ENCODE measurements at places on chromosomes 13 and 19.

DNA sequence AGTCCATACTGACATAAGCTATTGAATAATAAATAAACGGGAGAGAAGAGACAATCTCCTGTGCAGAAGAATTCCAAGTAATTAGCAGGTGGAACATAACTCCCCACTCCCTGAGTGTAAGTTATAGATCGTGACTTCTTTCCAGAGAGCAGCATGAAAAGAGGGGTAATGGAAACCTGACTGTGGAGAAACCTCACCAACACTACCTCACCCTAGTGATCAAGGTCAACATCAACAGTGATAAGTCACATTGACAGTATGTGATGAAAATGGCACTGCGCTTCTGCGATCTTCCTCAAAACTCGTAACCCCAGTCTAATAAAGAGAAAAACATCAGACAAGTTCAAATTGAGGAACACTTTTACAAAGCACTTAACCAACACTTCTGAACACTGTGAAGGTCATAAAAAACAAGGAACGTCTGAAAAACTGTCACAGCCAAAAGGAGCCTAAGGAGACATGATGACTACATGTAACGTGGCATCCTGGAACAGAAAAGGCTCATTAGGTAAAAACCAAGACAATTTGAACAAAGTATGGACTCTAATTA lies 19.8 kb downstream of the CAB39L start:
- no peak for DNase-seq

GRCh38 chr19:39813264-39813993 lies 20.5 kb downstream of the DYRK1B start:
- DNase-seq: no peak

GRCh38 chr19:367963-368629 lies 23.5 kb upstream of the MIER2 start:
- peak; percentile 27 for DNase-seq

- no peak for DNase-seq
These were observed 357.1 kb downstream of the DCT start for GRCh38 chr13:94122300-94122915.

GRCh38 chr13:43587376-43587775 lies 199.4 kb downstream of the ENOX1 start:
- DNase-seq: no peak

- no peak for DNase-seq
These were observed 603 bp downstream of the TM9SF2 start for GRCh38 chr13:99501848-99502301.

DNA sequence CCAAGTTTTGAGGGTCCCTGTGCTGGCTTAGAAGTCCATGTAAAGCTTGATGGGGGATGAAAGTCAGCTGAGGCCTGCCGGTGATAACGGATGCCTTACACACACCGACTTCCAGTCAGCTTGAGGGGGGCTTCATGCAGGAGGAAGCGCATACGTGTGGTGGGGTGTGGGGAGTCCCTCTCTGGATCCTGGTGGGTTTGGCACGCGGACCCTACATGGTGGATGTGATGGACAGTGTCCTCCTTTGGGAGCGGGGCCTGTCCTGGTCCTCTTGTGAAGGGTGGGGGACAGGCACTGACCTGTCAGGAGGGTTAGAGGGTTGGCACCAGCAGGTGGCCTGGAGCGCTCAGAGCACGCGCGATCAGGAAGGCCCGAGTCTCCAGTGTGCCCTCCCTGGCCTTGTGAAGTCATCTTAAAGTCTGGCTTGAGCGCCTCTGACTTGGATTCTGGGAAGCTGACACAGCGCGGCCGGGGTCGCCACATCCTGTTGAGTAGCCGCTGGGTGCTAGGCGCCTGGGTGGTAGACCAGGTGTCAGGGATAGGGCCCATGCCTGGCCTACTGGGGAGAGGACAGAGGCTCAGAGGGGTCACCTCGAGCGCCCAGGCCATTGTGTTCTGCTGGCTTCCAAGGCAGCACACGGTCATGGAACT lies 2.9 kb downstream of the DAZAP1 start:
- DNase-seq: no peak

- DNase-seq: no peak
These were observed 164.7 kb downstream of the KCNRG start for GRCh38 chr13:50179977-50180376.

DNA sequence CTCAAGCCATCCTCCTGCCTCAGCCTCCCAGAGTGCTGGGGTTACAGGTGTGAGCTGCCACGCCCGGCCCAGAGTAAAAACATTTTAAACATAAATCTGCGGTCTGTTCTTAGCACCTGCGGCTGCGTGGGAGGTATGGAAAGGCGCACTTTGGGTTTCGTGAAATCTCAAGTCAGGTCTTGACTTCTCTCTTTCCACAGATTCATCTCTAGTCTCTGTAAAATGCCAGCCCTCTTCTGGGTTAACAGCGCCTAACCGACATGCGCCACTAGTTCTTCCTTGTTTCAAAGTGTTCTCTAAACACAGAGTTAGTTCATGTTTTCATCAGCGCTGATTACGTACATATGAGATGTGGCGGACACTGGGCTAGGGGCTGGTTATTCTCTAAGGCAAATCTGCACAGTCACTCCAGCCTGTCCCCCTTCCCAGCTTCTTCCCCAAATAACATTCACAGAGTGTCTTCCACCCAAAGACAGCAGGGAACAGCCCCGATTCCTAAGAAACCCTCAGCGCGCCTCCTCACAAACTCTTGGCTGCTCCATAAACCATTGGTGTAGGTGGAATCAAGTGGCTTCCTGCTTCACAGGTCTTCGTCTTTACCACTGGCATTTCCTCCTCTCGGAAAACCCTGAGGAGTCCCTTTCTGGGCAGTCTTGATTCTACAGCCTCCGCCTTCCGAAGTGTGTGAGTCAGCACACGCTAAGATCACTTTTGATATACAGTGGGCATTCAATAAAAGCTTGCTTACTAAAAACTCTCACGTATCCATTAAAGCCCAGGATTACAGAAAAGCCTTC lies 1.4 kb downstream of the PARP4 start:
- DNase-seq: peak; percentile 66
